Tibial artery (tissue), 4 donors: ENCODE measurements at places on chromosomes 6 and 20.

DNA sequence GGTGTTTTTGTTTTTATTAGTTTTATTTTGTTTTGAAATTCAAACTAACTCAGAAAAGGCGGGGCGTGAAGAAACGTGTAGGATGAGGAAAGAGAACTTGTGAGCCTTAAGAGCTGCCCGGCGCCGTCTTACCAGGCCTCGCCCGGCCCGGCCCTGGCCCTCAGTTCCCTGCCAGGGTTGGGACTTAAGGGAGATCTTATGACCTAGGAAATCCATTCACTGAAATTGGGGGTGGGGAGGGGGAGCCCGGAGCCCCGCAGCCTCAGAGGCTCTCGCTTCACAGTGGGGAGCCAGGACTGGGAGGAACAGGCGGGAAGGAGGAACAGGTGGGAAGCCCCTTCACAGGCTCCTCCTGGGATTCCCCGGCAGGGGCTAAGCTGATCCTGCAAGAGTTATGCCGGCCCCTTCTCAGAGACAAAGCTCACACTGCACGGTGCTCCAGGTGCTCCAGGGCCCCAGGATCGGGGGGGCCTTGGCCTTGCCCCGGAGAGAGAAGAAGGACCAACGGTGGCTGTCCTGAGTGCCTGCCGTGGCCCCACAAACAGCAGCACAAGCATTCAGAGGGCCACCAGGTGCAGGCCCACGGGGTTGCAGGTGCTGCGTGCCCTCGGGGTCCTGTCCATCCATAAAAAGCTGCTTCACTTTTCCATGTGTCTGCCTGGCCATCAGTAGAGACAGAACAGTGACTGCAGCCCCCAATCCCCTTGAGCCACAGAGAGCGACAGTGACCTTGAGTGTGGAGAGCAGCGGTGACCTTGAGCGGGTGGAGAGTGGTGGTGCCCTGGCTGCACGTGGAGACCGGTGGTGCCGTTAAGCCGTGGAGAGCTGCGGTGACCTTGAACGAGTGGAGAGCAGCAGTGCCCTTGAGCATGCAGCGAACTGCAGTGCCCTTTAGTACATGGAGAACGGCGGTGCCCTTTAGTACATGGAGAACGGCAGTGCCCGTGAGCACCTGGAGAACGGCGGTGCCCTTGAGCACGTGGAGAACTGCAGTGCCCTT, 152.7 kb downstream of the DLL1 start:
- H3K36me3 ChIP-seq = no peaks in the 10 kb centered on the region
- no peak overlapping the region for H3K27ac ChIP-seq

GRCh38 chr6:154410619-154411072, 54.0 kb upstream of the IPCEF1 start:
- peaks cover 24% of the 10 kb centered on the region for H3K36me3 ChIP-seq
- no peak overlapping the region for H3K4me3 ChIP-seq
- H3K27ac ChIP-seq = peak overlapping the region; percentile 74
- H3K4me1 ChIP-seq = no peaks in the 10 kb centered on the region

- H3K36me3 ChIP-seq = no peaks in the 10 kb centered on the region
- H3K27me3 ChIP-seq = no peaks in the 10 kb centered on the region
- DNase-seq = no peak
- H3K4me1 ChIP-seq = no peaks in the 10 kb centered on the region
- no peak overlapping the region for H3K27ac ChIP-seq
- H3K4me3 ChIP-seq = peak overlapping the region; percentile 32
Measured at GRCh38 chr20:47188540-47188939, 168.0 kb downstream of the ZMYND8 start.

DNA sequence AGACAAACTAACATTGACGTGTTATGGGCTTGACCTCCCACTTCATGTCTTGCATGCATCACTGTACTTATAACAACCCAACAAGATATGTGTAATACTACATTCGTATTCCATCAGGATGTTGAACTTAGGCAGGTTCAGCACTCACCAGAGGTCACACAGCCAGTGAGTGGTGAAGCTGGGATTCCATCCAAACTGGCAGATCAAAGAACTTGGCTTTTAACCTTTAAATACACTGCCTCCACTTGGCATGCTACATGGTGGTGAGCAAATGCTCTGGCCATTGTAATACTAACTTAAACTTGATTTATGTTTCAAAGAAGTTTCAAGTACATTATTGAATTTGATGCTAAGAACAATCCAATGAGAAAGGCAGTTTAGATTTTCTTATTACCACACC, 10.7 kb upstream of the HDDC2 start:
- H3K27me3 ChIP-seq = no peaks in the 10 kb centered on the region
- no peak overlapping the region for H3K4me3 ChIP-seq
- H3K27ac ChIP-seq = peak overlapping the region; percentile 29
- H3K36me3 ChIP-seq = peaks cover 4% of the 10 kb centered on the region
- no peaks in the 10 kb centered on the region for H3K4me1 ChIP-seq
- no peak for DNase-seq

DNA sequence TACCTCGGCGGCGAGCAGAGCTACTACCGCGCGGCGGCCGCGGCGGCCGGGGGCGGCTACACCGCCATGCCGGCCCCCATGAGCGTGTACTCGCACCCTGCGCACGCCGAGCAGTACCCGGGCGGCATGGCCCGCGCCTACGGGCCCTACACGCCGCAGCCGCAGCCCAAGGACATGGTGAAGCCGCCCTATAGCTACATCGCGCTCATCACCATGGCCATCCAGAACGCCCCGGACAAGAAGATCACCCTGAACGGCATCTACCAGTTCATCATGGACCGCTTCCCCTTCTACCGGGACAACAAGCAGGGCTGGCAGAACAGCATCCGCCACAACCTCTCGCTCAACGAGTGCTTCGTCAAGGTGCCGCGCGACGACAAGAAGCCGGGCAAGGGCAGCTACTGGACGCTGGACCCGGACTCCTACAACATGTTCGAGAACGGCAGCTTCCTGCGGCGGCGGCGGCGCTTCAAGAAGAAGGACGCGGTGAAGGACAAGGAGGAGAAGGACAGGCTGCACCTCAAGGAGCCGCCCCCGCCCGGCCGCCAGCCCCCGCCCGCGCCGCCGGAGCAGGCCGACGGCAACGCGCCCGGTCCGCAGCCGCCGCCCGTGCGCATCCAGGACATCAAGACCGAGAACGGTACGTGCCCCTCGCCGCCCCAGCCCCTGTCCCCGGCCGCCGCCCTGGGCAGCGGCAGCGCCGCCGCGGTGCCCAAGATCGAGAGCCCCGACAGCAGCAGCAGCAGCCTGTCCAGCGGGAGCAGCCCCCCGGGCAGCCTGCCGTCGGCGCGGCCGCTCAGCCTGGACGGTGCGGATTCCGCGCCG, 994 bp downstream of the FOXC1 start:
- peak overlapping the region; percentile 93 for H3K4me3 ChIP-seq
- H3K27ac ChIP-seq = peak overlapping the region; percentile 98
- peak; percentile 68 for DNase-seq
- H3K27me3 ChIP-seq = no peaks in the 10 kb centered on the region

DNA sequence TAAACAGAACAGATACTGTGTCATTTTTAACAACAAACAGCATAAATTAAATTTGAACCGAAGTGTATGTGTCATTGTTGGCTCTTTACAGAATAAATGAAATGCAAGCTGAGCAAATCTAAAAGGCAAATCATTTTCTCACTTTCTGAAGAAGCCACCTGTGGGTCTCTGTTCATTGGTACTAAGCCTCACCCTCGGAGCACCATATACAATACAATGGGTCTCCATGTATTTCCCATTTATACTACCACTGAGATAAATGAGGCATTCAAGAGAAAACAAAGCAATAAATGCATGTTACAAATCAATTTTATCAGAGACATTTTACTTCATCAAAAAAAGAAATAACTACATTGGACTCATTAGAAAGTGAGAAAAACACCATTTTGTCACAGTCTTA, 38.9 kb upstream of the HIVEP1 start:
- H3K27me3 ChIP-seq = no peaks in the 10 kb centered on the region
- H3K27ac ChIP-seq = no peak overlapping the region
- DNase-seq = no peak

DNA sequence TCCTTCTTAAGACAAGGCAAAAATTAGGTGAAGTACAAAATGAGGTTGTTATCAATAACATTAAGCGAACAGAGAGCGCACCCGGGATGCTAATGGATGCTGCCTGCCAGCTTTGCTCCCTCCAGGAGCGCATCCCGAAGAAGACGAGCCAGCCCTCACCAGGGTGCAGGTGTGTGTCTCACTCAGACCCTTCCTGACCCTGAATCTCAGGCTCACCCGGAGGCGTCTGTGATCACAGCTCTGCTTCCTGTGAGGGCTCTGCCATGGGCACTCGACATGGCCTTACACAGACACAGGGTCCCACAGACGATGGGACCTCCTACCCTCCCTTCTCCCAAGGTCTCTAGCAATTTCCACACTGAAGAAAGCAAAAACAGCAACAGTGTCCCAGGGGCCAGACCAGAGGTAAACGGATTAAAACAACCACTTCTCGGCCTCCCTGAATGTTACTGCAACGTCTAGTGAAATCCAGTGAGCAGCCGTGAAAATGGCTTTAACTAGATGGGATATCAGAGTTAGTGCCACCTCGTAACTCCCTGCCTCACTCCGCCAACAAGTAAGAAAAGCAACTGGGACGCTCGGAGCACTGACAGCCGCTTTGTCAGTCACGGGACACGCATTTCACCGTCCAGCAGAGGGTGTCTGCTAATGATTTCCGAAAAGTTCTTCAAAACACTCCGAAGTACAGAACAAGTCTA, 11.7 kb downstream of the ZBTB46 start:
- peak overlapping the region; percentile 18 for H3K27ac ChIP-seq
- H3K4me3 ChIP-seq = no peak overlapping the region
- no peaks in the 10 kb centered on the region for H3K27me3 ChIP-seq
- DNase-seq = no peak
- no peaks in the 10 kb centered on the region for H3K36me3 ChIP-seq
